ENCODE measurements at places on chromosomes 3 and 15.

- DNase-seq = no peak
Observed at GRCh38 chr3:171173736-171174135, 147.2 kb upstream of the SLC2A2 start.

DNA sequence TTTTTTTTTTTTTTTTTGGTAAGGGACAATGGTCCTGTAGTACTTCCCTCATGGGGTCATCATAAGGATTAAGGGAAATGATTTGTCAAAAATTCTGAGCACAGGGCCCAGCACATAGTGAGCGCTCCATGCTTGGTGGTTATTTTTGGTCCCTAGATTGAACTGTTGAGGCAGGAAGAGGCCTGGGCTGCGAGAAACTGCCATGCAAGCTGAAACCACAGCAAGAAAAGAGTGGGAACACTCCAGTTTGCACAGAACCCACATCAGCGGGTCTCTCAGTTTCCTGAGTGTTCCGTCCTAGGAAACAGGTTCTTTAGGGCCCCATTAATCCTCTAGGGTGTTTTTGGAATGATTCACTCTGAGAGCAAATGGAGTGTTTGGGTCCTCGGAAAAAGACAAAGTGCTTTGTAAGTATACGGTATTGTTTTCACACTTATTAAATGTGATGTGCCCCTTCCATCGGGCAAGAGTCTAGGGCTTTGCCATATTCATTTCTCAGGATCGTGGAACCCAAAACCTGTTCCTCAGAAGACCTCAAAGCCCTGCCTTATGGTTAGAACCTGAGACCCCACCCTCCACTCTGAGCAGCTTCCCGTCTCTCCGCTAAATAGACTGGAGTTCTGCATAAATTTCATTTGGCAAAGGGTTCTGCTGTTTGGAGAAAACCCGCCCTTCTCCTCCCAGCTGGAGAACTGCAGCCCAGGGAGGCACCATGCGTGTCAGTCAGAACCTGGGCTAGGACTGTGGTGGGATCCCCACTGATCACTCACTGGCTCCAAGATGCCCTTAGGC lies 60.4 kb downstream of the SPSB4 start:
- no peak for DNase-seq

DNA sequence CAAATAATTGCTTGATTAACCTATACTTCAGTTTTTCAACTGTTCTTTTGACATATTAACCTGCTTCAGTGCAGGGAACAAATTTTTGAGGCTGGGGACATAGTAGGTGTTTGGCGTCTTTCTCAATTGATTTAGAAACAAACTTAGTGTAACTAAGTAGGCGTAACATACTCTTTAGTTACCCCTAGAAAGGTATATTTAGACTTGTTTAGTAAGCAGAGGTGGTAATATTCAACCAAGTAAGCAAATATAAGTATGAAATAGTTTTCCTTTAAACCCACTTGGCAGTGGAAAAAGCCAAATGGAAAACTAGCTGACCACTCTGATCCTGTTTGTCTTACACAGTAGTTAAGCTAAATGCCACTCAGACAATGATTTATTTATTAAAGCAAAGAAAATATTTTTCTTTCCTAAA lies 113.2 kb downstream of the MBNL1 start:
- DNase-seq = no peak

DNA sequence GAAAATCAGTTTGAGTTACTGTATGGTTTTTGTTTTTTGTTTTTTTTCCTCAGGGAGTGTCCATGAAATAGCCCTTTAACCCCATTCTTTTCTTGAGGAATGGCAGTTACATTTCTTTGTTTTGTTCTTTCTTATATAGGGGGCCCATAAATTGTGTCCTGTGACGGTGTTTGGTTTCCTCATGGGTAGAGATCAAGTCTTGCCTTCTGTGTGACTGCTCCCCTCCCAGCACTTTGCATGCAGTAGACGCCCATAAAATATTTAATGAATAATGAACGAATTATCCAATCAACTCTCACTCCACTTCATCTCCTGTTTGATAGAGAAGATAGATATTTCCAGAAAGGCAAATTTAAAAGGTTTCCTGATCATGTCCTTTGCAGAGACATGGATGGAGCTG lies 78.1 kb downstream of the CADPS start:
- no peak for DNase-seq

DNA sequence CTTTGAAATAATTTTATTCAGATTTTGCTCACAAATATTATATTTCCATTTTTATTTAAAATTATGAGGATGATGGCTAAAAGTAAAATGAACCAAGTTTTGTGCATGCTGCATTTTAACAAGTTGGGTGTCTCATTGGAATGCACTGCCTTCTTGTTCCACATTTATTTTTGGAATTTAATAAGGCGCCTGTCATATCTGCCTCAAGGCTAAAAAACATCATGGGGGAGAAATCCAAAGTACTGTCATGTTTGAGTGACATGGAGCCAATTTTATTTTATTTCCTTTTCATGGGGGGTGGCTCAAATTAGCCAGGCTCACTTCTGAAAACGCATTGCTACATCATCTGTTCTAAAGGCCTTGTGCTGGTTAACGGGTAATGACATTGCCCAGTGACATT lies 205.1 kb downstream of the ROBO2 start:
- DNase-seq = no peak

GRCh38 chr3:33403756-33404155 lies 36.4 kb downstream of the UBP1 start:
- DNase-seq = no peak

DNA sequence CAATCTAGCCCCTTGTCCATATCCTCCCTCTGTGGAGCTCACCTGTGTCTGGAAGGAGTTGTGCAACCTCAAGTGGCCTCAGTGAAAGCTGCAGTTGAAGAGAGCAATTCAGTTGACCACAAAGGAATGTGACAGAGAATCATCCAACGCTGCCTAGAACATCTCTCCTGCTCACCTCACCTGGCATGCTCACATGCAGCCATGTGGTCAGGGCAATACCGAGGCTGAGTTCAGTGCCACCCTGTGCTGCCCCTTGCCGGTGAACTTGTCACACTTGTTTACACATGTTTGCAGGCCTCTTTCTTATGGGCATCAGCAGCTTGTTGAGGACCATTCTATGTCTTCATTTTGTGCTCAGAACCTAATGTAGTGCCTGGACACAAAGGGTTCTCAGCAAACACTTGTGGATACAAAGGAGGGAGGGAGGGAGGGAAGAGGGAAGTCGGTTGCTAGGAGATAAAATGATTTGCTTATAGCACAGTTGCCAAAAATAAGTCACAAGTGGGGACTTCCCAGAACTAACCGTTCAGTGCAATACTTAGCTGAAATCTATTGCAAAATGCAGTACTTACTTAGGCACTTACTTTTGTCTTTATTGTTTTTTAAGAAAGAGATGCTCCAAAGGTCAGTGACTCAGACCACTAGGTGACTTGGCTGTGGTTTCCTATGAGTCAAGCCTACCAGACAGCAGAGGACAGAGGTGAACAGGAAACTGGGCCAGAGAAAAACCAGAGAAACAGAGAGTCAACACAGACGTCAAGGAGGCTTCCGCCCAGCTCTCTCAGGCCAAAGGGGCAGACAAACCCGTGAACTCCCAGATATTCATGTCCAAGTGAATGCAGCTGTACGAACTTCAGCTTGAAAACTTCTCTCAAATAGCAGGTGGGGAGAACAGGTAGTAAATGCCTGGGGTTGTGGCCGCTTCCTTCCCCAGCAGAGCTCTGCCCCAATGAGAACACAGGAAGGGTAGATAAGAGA lies 227.8 kb upstream of the CTNNB1 start:
- DNase-seq = peak; percentile 49

- DNase-seq = no peak
Observed at GRCh38 chr3:37323494-37323893, 149.1 kb upstream of the LRRFIP2 start.

DNA sequence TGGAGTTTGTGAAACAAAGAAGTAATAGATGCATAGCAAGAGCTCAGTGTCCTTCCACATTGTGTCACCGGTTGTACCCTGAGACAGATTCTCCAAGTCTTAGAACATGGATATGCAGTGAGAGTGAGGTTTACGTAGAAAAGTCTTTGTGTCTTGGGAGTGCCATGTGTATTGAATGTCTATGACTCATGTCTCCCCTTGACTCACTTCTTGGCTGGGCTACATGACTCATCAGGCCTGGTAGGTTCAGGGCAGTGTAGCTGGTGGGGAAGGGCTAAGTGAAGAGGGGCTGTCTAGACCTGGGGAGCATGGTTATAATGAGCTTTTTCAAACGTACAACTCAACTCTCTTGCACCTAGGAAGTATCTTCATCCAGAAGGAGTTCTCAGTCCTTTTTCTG lies 167.4 kb downstream of the GAP43 start:
- peak; percentile 40 for DNase-seq

- DNase-seq = no peak
Observed at GRCh38 chr15:58443308-58443707, 11.5 kb downstream of the LIPC start.

DNA sequence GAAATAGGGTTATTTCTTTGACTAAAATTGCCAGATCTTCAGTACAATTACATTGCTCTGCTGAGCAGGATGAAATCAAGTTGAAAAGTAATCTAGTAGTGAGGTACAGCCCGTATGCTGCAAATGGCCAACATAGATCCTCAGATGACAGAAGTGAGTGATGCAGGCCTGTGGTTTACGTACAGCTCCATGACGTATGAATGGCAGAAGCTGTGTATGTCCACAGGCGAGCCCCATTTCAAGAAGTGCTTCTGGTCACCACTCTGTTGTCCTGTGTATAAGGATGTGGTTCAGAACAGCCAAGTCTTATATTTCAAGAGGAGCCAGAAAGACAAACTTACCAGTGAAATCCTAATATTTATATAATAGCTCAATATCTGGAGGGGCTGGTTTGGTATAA lies 9.2 kb downstream of the CD86 start:
- no peak for DNase-seq

DNA sequence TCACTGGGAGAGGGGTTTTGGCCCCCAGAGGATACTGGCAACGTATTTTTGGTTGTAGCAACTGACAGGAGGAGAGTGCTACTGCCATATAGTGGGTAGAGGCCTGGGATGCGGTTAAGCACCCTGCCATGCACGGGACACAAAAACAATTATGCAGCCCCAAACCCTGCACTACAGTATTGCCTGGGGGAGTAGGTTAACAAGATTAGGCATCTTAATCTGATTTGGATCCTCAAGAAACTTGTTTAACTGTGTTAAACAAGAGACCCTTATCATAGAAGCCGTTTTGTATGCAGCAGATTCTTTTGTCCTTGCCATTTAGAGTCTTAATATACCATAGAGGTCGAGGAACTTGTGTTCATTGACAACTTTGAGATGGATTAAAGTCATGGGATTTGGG lies 3.4 kb downstream of the PHLDB2 start:
- no peak for DNase-seq

DNA sequence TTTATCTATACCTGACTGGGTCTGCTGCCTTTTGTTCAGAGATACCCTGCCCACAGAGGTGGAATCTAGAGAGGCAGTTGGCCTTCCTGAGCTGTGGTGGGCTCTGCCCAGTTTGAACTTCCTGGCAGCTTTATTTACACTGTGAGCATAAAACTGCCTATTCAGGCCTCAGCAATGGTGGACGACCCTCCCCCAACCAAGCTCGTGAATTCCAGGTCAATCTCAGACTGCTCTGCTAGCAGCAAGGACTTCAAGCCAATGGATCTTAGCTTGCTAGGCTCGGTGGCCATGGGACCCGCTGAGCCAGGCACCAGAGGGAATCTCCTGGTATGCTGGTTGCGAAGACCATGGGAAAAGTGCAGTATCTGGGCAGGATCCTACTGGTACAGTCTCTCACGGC lies 270.2 kb downstream of the CADM2 start:
- DNase-seq = no peak

DNA sequence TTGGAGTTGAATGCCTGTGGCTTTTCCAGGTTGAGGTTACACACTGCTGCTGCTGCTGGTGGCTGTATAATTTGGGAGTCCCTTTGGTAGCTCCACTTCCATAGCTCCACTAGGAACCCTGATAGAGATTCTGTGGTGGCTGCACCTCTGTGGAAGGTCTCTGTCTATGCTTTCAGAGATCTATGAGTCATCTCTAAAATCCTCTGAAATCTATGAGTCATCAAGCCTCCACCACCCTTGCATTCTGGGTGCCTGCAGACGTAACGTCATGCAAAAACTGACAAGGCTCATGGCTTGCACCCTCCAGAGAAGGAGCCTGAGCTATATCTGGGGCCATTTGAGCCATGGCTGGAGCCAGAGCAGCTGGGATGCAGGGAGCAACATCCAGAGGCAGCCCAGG lies 1037.0 kb upstream of the CFAP20DC start:
- peak; percentile 37 for DNase-seq

- no peak for DNase-seq
Observed at GRCh38 chr3:13235897-13236296, 162.7 kb upstream of the IQSEC1 start.

DNA sequence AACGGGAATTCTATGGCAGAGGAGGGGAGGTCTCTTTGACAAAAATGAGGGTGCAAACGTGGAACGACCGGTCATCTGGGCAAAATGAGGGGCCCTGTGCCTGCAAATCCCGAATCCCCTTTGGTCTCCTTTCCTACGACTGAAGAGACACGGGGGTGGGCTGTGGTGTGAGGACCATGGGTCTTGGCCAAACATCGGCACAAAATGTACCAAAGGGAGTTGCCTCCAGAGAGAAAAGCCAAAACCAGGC lies 498 bp downstream of the ZNF280D start:
- no peak for DNase-seq

- DNase-seq = no peak
Observed at GRCh38 chr3:36405190-36405589, 24.9 kb downstream of the STAC start.

DNA sequence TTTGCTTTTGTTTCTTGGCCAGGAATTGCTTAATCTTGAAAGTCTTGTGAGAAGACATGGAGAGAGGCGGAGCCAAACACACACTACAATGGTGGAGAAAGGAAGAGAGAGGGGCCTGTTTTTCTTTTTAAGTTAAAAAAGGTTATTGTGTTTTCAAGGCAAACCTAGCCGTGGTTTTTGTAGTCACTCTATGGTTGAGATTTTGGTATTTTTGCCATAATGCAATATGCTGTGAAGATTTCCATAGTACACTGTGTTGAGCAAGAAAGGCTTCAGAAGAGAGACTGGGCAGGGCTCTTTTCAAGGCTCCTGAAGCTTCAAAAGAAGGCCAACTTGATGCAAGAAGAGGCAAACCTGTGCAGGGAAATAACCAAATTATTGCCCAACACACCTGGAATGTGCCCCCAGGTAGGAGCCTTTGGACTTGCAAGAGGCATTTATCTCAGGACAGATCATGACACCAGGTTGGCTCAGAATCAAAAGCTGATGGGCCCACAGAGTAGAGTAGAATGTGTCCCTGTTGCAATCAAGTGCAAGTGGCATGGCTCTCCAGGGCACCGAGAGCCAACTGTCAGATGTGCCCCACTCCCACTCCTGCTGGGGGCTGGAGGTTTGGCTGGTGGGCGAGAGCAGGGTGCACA lies 22.1 kb downstream of the AMOTL2 start:
- DNase-seq = no peak

DNA sequence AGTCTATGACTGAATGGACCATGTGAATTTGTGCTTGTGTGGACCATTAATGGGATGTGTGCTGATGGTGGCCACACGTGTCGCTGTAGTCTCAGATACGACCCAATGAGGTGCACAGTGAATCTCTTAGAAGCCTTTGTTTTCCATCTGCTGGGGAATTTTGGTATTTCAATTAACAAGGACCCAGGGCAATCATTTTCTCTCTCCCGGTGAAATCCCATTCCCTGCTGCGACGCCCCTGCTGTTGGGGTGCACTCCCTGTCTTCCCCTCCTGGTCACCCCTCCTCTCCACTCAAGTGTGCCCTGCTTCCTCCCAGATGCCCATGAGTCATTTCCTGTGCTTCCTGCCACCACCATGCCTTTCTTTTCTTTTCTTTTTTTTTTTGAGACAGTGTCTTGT lies 32.7 kb downstream of the EBLN2 start:
- no peak for DNase-seq

- DNase-seq = no peak
Observed at GRCh38 chr3:110123946-110124345, 786.6 kb upstream of the DPPA4 start.

GRCh38 chr15:100355342-100355741 lies 13.6 kb upstream of the ADAMTS17 start:
- no peak for DNase-seq

All from activated CD4-positive, alpha-beta T cell treated with anti-CD3 and anti-CD28 coated beads, Interleukin-2, amount 50 U/mL, for 48 hours (primary cell).